ENCODE measurements at places on chromosomes 12 and 14.

DNA sequence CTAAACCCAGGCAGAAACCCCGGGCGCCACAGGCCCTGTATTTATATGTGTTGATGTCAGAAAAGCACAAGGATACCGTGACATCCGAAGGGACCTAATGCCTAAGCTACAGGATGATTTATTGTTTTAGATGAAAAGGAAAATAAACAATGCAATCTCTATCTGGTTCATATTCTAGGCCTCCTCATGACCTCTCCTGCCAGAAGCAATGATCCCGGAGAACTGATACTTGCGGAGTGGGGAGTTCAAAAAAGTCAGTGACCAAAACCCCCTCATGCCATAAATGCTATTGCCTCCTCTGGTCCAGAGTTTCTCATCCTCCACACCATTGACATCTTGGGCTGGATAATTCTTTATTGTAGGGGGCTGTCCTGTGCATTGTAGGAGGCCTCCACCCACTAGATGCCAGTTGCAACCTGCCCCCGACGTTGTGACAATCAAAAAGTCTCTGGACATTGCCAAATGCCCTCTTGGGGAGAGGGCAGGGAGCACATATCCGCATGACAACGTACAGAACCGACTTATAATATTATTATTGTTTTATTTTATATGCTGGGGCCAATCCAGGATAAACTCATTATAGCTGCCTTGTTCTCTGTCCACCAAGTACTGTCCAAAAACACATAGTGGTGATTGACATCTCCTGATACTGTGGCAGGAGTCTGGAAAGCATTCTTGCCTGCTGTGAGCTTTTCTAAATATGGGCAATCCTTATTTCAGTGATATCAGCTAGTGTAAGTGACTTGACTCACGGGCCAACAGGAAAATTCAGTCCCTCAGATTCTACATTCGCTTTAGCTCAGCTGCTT is 1.1 kb upstream of the CSRP2 start:
- no peak for DNase-seq

DNA sequence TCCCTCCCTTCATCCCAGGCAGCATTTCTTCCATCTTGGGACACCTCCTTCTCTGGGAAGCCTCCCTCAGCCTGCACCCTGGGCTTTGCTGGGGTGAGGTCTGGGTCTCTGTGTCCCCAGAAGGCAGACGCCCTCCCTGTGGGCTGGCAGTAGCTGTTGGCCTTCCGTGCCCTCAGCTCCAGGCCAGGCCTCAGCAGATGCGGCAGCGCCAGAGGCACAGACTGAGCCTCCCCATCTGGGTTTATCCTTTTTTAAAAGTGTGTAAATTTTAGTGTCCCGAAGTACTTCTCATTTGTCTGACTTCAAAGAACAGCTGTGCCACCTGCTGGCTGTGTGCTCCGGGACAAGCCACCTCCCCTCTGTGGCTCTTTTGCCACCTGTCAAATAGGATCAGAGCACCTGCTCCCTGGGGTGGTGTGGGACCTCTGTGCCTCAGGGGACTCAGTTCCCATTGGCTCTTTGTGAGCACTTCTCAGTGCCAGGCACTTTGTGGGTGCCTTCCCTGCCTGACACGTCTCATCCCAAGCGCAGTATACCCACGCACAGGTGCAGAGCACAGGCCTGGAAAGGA is 11.1 kb downstream of the EXOC3L4 start:
- DNase-seq = no peak

DNA sequence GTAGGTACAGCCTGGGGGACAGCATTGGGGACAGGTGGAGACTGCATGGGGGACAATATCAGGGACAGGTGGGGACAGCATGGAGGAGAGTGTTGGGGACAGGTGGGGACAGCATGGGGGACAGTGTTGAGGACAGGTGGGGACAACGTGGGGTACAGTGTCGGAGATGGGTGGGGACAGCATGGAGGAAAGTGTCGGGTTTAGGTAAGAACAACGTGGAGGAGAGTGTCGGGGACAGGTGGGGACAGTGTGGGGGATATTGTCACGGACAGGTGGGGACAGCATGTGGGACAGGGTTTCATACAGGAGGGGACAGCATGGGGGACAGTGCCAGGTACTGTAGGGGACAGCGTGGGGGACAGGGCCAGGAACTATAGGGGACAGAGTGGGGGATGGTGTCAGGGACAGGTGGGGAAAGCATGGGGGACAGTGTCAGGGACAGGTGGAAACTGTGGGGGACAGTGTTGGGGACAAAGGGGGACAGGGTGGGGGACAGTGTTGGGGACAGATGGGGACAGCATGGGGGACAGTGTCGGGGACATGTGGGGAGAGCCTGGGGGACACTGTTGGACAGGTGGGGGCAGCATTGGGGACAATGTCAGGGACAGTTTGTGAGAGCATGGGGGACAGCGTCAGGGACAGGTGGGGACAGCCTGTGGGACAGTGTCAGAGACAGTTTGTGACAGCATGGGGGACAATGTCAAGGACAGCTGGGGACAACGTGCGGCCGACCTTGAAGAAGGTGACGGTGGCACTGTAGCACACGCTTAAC is 213.1 kb downstream of the TMEM121 start:
- no peak for DNase-seq

DNA sequence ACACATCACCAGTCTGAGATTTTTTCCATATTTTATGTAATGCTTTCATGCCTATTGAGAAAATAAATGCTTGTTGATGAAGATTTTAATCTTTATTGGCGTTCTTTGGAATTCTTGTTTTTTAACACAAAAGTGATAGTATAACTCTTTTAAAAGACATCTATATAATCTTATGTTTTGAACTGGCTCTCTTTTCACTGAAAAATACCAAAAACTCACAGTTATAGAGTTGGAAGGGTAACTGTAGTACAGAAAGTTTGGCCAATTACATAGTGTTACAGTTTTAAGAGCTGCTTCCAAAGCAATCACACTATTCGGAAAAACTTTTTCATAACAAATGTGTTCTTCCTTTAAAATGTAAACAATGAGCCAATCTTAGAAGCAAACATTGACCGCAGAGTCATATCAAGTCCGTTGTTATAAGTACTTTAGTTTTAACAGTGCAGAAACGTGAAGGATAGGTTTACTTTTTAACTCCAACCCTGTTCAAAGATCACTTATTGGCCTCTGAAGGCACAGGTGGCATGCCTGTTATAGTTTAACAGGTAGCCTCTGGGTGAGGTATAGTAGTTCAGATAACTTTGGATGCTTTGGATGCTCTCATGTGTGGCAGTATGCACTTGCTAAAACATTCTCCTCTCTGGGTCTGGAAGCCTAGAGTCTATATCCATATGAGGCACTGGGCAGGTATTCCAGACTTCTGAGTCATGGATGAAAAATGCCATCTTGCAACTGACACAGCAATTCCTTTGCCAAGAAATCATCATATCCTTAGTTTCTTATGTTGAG is 12.1 kb upstream of the NTN4 start:
- DNase-seq = no peak

GRCh38 chr12:120588948-120589930 is 8.0 kb upstream of the POP5 start:
- no peak for DNase-seq

DNA sequence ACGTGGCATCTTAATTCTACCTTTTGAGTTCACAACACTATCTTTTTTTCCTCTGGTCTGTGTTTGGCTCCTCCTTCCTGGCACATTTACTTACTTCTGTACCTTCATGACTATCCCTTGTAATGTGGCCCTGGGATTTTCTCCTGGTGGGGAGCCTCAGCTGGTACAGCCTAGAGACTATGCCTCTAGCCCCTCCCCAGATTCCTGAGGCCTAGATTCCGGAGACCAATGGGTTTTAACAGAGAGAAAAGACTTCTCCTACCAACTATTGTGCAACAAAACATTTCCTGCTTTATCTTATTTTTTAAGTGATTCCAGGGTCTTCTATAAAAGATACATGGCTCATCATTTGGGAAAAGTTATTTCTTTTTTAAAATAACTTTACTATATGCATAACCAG is 216.2 kb upstream of the KRR1 start:
- no peak for DNase-seq

All from activated T-cell treated with anti-CD3 and anti-CD28 coated beads for 24 hours (primary cell).